Activated CD4-positive, alpha-beta memory T cell treated with anti-CD3 and anti-CD28 coated beads, Interleukin-2, amount 10 ng/mL, durations not matched to agents 7 days and 5 days (primary cell): ENCODE measurements at places on chromosomes 4 and X. TPM values are rescaled to one million over a fixed set of nuclear protein-coding genes. Genes with fewer than 3 reads are reported as not detected.

DNA sequence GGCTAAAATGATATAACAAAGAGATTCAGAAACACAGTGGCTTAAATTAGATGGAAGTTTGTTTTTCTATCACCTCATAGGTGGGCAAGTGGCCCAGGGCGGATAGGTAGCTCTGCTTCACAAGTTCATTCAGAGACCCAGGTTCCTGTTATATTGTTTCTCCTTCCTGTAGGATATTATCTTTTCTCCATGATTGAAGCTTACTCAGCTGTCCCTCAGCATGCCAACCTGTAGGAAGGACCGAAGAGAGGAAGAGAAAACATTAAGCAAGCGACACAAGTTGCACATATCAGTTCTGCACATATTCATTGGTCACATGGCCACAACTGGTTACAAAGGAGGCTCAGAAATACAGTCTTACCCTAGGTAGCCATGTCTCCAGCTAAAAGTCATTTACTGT is 6.9 kb downstream of the KLHL5 start:
- DNase-seq: no peak
- H3K36me3 ChIP-seq: peaks cover 19% of the 10 kb centered on the region
- no peak overlapping the region for H3K27ac ChIP-seq

- no peak overlapping the region for H3K27ac ChIP-seq
- DNase-seq: no peak
- no peak overlapping the region for H3K4me3 ChIP-seq
- peaks cover 4% of the 10 kb centered on the region for H3K27me3 ChIP-seq
- H3K4me1 ChIP-seq: no peaks in the 10 kb centered on the region
- no peaks in the 10 kb centered on the region for H3K36me3 ChIP-seq
These were observed 290.0 kb downstream of the ANK2 start for GRCh38 chr4:113339430-113339813.

Gene GNRHR
- not detected for total RNA-seq

DNA sequence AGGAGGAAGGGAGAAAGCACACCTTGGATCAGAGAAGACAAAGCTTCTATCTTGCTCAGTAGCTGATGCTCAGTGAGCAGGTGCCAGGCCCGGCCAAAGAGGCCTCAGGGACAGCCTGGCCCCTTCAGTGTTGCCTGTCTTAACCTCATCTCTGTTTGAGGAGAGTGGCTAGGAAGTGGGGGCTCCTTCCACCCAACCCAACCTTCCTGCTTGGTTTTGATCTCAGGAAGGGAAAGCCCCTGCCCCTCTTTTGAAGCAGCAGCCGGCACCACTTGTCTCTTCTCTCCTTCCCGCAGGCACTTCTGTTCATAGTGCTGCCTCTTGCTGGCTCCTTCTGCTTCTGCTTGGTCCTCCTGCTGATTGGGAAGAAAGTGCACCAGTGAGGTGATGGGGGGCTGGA is 2.4 kb upstream of the AFF2 start:
- H3K4me1 ChIP-seq: peaks cover 5% of the 10 kb centered on the region
- no peak overlapping the region for H3K27ac ChIP-seq
- no peaks in the 10 kb centered on the region for H3K36me3 ChIP-seq
- DNase-seq: no peak

DNA sequence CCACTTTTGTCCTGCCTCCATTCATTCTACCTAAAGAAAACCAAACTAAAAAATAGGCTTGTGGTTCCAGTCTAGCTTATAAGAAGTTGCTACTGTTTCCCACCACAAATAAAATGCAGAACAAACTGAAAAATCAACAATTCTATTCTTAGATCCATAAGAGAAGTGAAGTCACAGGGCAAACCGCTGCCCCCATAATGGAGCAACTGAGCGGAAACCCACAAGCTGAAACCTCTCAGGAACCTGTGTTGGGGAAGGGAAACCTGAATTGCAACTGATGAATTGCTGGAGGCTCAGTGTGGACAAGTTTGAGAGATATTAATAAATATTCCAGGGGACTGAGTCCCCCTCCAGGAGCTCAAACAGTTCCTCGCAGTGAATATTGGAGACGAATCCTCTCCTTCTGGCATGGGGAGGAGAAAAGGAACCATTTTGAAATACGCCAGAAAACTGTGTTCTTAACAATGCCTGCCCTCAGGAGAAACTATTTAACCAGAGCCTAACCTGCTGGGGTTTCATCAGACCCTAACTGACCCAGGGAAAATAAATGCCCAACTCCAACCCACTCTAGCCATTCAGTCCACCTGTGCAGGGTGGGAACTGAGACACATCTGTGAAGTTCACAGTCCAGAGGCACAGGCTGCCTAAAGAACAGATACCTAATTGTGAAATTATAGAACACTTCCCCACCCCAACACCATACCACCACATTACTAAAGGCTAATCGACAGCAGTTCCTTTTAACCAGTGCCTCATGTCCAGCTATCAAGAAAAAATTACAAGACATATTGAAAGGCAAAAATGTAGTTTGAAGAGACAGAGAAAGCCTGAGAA is 22.8 kb upstream of the SH3RF1 start:
- no peak for DNase-seq
- H3K27me3 ChIP-seq: peaks cover 32% of the 10 kb centered on the region
- H3K4me3 ChIP-seq: no peak overlapping the region
- H3K27ac ChIP-seq: no peak overlapping the region
- peaks cover 2% of the 10 kb centered on the region for H3K4me1 ChIP-seq
- no peaks in the 10 kb centered on the region for H3K36me3 ChIP-seq

DNA sequence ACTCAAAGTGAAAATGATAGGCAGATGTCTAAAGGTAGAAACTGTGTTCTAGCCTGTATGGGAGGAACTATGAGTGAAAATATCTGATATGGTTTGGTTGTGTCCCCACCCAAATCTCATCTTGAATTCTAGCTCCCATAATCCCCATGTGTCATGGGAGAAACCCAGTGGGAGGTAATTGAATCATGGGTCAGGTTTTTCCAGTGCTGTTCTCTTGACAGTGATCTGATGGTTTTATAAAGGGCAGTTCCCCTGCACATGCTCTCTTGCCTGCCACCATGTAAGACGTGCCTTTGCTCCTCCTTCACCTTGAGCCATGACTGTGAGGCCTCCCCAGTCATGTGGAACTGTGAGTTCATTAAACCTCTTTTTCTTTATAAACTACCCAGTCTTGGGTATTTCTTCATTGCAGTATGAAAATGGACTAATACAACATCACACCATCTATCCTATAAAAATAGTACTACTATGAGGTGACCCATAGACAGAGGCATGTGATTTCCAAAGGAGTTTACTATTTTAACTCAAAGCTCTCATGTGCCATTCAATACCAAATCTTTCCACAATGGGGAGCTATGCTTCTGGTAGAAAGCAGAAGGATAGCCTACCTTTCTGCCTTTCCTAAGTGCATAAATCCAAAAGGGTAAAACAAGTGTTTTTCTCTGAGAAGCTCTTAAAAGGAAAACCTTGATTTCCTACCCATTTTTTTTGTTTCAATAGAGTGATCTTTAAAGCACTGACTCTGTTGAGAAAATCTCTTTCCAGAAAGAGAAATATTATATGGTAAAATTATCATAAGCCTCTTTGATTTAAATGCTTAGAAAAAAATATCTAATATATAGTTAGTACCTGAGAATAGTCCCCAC is 38.8 kb downstream of the SEC31A start:
- H3K27ac ChIP-seq: no peak overlapping the region
- peaks cover 65% of the 10 kb centered on the region for H3K36me3 ChIP-seq

Gene FABP2
- not detected for total RNA-seq

DNA sequence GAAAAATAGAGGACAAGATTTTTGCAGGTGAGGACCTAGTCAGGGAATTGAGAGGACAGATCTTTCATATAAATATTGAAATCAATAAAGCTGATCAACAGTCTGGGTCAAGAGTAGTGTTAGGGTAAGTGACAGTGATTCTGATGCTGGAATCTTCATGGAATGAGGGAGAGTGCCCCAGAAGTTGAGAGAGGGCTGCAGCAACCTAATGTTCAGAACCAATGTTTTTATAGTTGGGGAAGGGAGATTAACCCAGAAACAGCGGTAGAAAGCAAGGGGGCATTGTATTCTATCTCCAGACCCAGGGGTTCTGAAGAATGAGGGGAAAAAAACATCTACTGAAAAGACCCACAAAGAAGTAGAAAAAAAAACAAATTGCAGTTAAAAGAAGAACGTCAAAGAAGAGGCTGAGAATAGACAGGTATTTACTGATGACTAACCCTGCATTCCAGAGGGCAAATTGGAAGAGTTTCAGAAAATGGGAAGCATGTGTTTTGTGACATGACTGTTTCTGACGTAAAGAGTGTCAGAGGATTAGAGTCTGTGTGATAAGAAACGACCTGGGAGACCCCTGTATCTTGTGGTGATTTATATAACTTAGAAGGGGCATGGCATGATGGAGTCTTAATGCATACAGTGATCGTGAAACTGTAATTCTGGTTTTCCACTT is 819.6 kb upstream of the EPHA5 start:
- DNase-seq: no peak
- no peaks in the 10 kb centered on the region for H3K36me3 ChIP-seq
- H3K4me1 ChIP-seq: no peaks in the 10 kb centered on the region
- no peak overlapping the region for H3K27ac ChIP-seq
- no peak overlapping the region for H3K4me3 ChIP-seq

Gene EIF1AX
- 51.2 TPM for total RNA-seq

- H3K27ac ChIP-seq: no peak overlapping the region
- no peaks in the 10 kb centered on the region for H3K4me1 ChIP-seq
- H3K36me3 ChIP-seq: no peaks in the 10 kb centered on the region
- peaks cover 24% of the 10 kb centered on the region for H3K27me3 ChIP-seq
These were observed 3.3 kb downstream of the EGF start for GRCh38 chr4:109916027-109916409.
